ENCODE measurements at places on chromosomes 13 and 19.

DNA sequence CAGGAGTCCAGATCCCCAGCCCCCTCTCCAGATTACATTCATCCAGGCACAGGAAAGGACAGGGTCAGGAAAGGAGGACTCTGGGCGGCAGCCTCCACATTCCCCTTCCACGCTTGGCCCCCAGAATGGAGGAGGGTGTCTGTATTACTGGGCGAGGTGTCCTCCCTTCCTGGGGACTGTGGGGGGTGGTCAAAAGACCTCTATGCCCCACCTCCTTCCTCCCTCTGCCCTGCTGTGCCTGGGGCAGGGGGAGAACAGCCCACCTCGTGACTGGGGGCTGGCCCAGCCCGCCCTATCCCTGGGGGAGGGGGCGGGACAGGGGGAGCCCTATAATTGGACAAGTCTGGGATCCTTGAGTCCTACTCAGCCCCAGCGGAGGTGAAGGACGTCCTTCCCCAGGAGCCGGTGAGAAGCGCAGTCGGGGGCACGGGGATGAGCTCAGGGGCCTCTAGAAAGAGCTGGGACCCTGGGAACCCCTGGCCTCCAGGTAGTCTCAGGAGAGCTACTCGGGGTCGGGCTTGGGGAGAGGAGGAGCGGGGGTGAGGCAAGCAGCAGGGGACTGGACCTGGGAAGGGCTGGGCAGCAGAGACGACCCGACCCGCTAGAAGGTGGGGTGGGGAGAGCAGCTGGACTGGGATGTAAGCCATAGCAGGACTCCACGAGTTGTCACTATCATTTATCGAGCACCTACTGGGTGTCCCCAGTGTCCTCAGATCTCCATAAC is at the start of gene APOE:
Gene APOE (plus strand): TSS at position 360 of the 724 bp plus-strand sequence. CDS start 829 bp downstream, outside the sequence.
- no peak for DNase-seq

- DNase-seq, result no peak
These were observed 5.5 kb downstream of the ZBTB7A start for GRCh38 chr19:4061178-4061682.

DNA sequence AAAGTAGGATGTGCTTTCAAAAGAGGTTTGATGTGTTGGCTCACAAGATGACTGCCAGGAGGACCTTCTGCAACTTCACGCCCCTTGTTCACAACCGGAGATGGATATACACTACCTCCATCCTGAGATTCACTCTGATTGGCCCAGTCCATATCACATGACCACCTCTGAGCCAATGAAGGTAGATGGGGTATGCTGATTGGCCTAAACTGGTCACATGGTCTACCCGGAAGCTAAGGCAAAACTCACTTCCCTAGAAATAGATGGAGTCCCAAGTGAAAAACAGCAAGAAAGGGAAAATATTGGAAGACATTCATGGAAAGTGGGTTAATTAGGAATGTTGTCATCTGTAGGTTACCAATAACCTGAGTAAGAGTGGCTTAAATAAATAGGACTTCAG is 119.7 kb upstream of the MRI1 start:
- no peak for DNase-seq

DNA sequence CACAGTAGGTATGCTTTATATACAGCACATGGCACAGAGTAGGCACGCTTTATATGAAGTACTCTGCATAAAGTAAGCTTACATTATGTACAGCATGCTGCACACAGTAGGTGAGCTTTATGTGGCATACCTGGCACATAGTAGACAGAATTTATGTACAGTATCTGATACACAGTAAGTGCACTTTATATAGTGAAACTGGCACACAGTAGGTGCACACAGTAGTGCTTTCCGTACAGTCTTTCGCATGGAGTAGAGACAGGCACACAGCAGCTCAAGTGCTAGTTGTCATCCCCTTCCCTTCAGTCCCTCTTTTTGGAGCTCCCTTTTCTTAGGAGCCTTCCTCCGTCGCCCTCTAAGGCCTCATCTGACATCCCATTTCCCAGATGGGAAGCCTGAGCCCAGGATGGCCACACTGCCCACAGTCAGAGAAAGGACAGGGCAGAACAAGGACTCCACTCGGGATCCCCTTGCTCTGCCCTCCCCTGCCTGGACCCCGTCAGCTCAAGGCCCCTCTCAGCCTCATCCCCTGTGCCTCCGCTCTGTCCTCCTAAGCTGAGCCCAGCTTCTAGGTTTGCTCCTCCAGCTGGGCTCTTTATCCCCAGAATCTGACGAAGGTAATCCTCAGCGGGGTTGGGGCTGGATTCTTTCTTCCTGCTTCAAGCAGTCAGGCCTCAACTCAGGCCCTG is 852 bp upstream of the CYP4F12 start:
- no peak for DNase-seq

- DNase-seq, result peak; percentile 72
These were observed 24.1 kb upstream of the ASPDH start for GRCh38 chr19:50537769-50538230.

- no peak for DNase-seq
These were observed 17.6 kb upstream of the KLK4 start for GRCh38 chr19:50928831-50929230.

- no peak for DNase-seq
These were observed 127.4 kb downstream of the SLITRK5 start for GRCh38 chr13:87798536-87798935.

DNA sequence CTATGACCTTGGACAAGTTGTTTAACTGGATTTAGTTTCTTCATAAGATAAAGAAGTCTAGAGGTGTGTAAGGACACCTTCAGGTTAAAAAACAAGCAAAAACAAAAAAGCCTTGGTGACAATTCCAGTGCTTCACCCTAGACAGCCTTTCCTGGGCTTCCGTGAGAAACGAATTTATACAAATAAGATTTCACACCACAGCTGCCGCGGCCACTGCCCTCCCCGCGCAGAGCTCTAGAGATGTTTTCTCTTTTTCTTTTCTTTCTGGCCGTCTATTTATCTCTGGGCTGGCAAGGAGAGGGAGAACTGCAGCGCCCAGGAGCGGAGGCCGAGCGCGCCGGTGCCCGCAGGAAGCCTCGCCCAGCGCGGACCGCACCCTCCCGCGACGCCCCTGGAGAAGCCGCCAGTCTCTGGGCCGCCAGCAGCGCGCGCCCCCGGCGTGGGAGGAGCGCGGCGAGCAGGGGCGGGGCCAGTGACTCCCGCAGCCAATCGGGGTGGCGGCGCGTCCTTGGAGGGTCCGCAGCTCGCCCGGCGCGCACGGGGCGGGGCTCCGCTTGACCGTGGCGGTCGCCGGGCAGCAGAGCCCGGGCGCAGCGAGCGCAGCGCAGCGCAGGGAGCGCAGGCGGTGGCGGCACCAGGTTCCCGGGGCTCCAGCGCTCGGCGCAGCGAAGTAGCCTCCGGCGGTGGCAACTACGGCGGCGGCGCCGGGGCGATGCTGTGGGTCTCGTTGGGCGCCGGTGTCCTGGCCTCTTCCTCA is 107.0 kb downstream of the RXFP2 start:
- peak; percentile 61 for DNase-seq

GRCh38 chr13:79907527-79907926 is 426.6 kb downstream of the NDFIP2 start:
- DNase-seq, result no peak

DNA sequence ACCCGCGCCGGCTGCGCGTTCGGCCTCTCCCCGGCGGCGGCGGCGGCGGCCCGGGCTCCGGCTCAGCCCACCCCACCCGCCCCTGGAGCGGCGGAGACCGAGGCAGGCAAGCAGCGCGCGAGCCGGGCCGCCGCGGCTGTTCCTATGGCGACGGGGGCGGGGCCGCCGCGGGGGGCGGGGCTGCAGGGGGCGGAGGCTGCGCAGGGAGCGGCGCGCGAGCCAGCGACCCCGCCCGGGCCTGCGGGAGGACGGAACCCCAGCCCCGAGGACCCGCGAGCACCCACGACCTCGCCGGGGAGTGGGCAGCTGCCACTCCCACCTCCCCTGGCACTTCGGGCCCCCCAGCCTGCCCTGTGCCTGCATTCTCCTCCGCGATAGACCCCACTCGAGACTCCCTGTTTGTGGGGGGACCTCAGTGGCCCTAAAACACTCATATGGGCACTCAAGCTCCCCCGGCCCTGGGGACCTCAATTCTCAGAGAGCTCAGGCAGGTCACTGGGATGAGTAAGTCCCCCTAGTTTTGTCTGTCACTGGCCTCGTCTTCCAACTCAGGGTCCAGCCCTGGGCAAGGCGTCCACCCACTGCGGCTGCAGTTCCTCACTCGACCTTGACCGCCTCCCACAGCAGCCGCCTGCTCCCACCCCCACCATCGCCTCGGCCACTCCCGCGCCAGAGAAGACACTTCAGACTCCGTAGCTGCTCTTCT is at the start of gene CTXN1:
Gene CTXN1 (minus strand): TSS at position 115 of the 706 bp plus-strand sequence. CDS start 597 bp downstream, outside the sequence.
- peak; percentile 72 for DNase-seq

GRCh38 chr19:10603873-10604459 is 16.9 kb upstream of the AP1M2 start:
- DNase-seq, result peak; percentile 32

GRCh38 chr13:41488124-41488523 is 30.8 kb downstream of the RGCC start:
- no peak for DNase-seq

- no peak for DNase-seq
These were observed 20.9 kb upstream of the KLF2 start for GRCh38 chr19:16303755-16304154.

DNA sequence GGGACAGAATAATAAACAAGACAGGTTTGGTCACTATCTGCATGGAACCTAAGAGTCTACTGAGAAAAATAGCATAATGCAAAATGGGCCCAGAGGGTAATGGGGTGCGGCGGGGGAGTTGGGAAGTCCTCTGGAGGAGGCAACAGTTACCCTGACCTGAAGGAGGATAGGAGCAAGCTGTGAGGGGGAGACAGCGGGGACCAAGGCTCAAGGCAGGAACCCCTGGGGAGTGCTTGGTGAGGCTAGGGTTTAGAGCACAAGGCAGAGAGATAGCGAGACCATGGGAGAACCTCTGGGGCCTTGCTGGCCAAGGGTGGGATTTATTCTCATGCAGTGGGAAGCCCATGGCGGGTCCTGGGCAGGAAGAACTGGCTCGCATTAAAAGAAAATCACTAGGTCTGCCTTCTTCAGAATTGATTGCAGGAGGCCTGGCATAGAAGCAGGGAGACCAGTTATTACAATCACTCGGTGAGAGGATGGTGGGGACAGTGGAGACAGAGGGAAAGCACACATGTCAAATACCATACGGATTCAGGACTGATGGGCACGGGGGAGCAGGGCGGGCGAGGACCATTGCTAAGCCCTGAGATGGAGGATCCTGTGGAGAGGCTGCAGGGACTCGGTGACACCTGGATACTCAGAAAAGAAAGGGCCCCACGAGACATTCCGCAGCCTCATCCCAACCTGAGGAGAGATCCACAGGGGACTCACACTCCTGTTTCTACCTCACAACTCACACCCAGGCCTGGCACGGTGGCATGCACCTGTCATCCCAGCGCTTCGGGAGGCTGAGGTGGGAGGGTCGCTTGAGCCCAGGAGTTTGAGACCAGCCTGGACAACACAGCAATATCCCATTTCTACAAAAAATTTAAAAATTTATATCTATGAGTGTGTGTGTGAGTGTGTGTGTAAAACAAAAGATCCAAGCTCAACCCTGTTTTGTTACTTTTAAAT is 110.4 kb downstream of the URI1 start:
- DNase-seq, result no peak

- DNase-seq, result peak; percentile 67
These were observed 8.3 kb downstream of the TNFRSF19 start for GRCh38 chr13:23578411-23579071.

- no peak for DNase-seq
These were observed 32.7 kb downstream of the FAM187B start for GRCh38 chr19:35195830-35196229.

- DNase-seq, result no peak
These were observed 14.2 kb upstream of the LENG8 start for GRCh38 chr19:54434873-54435214.

Data from stimulated activated CD4-positive, alpha-beta T cell treated with anti-CD3 and anti-CD28 coated beads, Interleukin-4, amount 100 ng/mL, for 24 hours (primary cell).